ENCODE measurements at places on chromosomes 4 and X. TPM values are rescaled to one million over a fixed set of nuclear protein-coding genes. Genes with fewer than 3 reads are reported as not detected.

The PCDH18 gene
- 31.6 TPM for total RNA-seq

The TLR6 gene
- 0.11 TPM for total RNA-seq

The IL21 gene
- not detected for total RNA-seq

- DNase-seq = no peak
Observed at GRCh38 chr4:14829795-14830194, 172.5 kb upstream of the CPEB2 start.

GRCh38 chr4:158945529-158946108 lies 157.3 kb upstream of the RAPGEF2 start:
- DNase-seq = no peak

DNA sequence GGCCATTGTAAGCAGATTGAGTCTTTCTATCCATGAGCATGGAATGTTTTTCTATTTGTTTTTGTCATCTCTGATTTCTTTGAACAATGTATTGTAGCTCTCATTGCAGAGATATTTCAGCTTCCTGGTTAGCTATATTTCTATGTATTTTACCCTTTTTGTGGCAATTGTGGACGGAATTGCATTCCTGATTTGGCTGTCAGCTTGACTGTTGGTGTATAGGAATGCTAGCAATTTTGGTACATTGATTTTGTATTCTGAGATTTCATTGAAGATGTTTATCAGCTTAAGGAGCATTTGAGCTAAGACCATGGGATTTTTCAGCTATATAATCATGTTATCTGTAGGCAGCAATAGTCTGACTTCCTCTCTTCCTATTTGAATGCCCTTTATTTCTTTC lies 154.6 kb downstream of the GUCY2F start:
- no peak for DNase-seq

The TRIM2 gene
- 33.3 TPM for total RNA-seq

- DNase-seq = no peak
Observed at GRCh38 chr4:89352541-89352940, 44.9 kb upstream of the GPRIN3 start.

DNA sequence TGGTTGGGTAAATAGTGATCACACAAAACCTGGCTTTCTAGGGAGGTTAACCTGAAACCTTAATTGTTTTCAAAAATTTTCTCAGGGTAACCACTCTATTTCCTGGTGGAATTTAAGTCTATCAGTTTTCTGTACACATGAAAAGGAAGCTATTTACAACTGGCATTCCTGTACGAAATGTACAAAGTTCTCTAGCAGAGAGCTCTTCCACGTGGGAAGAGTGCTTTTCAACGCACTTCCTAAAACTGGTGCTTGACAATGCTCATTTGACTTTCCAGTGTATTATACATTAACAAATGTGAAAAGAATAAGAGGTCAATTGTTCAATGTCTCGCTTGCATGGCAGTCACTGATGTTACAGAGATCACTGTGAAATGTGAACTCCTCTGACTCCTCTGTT lies 2.8 kb upstream of the SOD3 start:
- DNase-seq = no peak

- DNase-seq = no peak
Observed at GRCh38 chr4:186137196-186137794, 32.8 kb downstream of the FAM149A start.

GRCh38 chrX:23552303-23552702 lies 115.0 kb upstream of the PRDX4 start:
- no peak for DNase-seq

Measured in ascending aorta (tissue), 2 donors.